Activated naive CD4-positive, alpha-beta T cell treated with anti-CD3 and anti-CD28 coated beads, Interleukin-2, amount 10 ng/mL, durations not matched to agents 7 days and 5 days (primary cell): ENCODE measurements at places on chromosomes 13 and 19.

DNA sequence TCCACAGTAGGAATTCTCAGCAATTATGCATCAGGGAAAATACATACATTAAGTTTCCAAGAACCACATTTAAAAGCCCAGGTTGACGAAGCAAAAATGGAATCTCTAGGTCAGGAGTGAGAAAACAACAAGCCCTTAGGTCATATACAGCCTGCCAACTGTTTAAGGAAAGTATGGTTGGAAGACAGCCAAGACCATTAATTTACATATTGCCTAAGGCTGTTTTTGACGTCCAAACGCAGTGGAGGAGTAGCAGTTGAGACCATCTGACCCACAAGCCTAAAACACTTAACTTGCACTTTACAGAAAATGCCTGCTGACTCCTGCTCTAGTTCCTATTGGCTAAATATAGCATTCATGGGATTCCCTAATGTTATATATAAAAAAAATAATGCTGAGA, 299.0 kb downstream of the ITGBL1 start:
- DNase-seq: no peak

GRCh38 chr13:104773775-104774174, 1707.6 kb upstream of the SLC10A2 start:
- no peak for DNase-seq

GRCh38 chr19:48698046-48698445, 2.3 kb downstream of the FUT2 start:
- no peak for DNase-seq

GRCh38 chr13:43132911-43133310, 109.5 kb downstream of the DNAJC15 start:
- DNase-seq: no peak

GRCh38 chr13:57286511-57287098, 119.6 kb downstream of the PRR20E start:
- no peak for DNase-seq

DNA sequence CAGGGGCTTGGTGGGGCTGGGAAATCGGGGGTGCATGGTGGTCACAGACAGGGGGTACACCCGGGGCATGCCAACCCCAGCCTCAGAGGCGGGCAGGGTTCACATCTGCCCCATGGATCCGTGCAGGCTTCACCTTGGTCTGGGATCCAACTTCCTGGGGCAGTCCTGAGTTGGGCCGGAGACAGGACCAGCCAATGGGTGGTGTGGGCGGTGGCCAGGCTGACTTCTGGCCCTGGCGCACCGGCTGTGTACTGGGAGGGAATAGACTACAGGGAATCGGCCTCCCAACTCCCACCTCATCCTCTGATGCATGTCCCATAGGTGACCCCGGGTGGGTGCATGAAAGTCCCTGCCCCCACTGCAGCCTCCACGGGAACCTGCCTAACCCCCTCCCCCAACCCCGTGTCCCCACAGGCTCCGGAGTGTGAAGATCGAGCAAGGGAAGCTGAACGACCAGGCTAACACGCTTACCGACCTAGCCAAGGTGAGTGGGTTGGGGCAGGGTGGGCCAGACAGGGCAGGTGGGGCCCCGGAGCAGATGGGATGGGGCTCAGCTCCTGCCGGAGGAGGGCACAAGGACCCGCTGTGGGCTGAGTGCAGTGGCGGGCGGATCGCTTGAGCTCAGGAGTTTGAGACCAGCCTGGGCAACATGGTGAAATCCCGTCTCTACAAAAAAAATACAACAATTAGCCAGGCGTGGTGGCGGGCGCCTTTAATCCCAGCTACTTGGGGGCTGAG, 14.7 kb upstream of the ARRDC2 start:
- no peak for DNase-seq

- DNase-seq: no peak
Measured at GRCh38 chr13:43470610-43471009, 316.2 kb downstream of the ENOX1 start.

GRCh38 chr13:27500806-27501534, 50.6 kb upstream of the MTIF3 start:
- no peak for DNase-seq

GRCh38 chr13:114058051-114058867, 74.2 kb downstream of the RASA3 start:
- DNase-seq: no peak

DNA sequence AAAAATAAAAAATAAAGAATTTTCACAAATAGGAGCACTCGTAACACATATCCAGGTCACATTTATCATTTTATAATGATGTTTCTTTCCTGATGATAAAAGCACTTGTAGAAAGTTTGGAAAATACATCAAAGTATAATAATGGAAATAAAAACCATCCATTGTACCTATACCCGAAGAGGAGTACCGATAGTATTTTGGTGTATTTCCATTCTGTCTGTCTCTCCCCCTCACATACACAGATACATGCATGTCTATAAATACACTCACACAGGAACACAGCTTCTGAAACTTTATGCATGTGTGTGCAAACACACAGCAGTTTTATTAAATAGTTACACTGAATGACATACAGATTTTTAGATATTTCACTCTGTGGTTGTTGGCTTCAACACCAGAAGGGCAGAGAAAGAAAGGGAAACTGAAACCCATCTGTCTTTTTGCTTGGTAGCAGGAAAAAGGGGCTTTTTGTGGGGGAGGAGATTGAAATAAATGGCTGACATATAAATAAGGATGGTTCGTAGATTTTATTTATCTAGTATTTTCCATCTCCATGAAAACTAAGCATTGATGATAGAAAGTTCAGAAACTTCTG, 114.8 kb downstream of the LRCH1 start:
- no peak for DNase-seq

- DNase-seq: no peak
Measured at GRCh38 chr19:19205416-19206410, 2.5 kb upstream of the NR2C2AP start.

- DNase-seq: no peak
Measured at GRCh38 chr13:19607523-19608078, 25.9 kb upstream of the MPHOSPH8 start.

DNA sequence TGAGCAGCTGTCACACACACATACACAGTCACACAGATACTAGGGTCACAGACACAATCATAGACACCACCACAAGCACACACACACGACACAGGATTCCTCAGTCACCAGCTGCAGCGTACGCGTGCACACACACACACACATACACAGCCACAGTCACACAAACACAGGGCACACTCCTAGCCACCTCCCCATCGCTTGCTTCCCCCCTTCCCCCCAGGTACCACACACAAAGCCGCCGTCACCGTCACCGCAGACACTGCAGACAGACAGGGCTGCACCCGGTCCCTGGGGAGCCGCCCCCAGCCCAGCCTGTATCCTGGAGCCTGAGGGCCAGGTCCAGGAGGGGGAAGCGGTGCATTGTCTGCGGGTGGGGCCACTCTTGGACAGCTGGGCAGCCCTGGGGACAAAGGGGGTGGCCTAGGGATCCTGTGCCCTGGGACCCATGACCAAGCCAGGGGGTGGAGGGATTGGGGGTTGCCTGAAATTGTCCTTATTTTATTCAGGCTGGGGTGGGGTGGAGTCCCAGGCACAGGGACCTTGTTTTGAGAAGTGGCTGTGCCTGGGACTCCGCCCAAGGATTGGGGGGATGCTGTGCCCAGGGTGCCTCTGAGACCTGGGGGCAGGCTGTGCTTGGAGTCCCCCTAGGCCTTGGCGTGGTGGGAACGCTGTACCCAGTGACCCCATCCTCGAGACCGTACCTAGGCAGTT, 957 bp downstream of the NUMBL start:
- peak; percentile 37 for DNase-seq

GRCh38 chr13:63425131-63425530, 2009.5 kb upstream of the PCDH20 start:
- no peak for DNase-seq

- no peak for DNase-seq
Measured at GRCh38 chr13:81406022-81406421, 1065.1 kb upstream of the SPRY2 start.

DNA sequence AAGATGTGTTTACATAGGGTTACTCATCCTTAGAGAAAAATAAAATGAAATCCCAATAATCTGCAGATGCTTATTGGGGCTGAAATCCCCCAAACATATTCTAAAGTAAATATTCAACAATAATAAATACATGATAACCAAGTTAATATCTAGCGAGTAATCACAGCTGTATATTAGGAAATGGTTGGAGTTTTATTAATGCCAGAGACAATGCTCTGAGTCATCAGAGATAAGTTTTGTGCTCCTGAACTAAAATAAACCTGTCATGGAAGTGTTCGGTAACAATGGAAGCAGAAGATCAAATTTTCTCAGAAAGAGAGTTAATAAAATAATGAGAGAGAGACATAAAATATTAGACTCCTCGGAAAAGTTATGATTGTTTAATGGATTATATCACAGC, 31.4 kb downstream of the FLT1 start:
- no peak for DNase-seq

GRCh38 chr13:30871588-30872275, 34.3 kb upstream of the MEDAG start:
- DNase-seq: no peak
